ENCODE measurements at places on chromosomes 6 and 20. TPM values are rescaled to one million over a fixed set of nuclear protein-coding genes. Genes with fewer than 3 reads are reported as not detected.

- DNase-seq, result no peak
These were observed 182.1 kb downstream of the KIF6 start for GRCh38 chr6:39543095-39543494.

- DNase-seq, result no peak
These were observed 51.7 kb downstream of the SLC26A8 start for GRCh38 chr6:35972471-35973367.

DNA sequence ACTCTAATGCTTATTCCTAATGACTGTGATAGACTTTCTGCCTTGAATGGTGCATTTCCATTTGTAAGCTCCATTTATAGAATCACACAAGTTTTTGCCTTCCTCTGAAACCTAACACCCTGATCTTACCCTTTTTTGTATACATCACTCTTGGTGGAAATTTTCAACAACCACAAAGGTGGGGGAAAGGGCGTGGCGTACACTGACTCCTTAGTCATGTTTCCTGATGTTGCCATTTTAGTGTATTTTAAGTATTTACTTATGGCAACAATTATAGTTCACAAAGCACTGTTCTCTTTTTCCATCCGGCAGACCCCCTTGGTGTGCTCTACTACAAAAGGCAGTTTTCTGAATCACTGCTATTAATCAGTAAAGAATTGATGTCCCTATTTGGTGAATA lies 92.0 kb downstream of the ATXN1 start:
- no peak for DNase-seq

- DNase-seq, result no peak
These were observed 88.0 kb downstream of the MRPL14 start for GRCh38 chr6:44039191-44039719.

GRCh38 chr6:161748535-161749416 lies 474.9 kb upstream of the AGPAT4 start:
- DNase-seq, result peak; percentile 26

DNA sequence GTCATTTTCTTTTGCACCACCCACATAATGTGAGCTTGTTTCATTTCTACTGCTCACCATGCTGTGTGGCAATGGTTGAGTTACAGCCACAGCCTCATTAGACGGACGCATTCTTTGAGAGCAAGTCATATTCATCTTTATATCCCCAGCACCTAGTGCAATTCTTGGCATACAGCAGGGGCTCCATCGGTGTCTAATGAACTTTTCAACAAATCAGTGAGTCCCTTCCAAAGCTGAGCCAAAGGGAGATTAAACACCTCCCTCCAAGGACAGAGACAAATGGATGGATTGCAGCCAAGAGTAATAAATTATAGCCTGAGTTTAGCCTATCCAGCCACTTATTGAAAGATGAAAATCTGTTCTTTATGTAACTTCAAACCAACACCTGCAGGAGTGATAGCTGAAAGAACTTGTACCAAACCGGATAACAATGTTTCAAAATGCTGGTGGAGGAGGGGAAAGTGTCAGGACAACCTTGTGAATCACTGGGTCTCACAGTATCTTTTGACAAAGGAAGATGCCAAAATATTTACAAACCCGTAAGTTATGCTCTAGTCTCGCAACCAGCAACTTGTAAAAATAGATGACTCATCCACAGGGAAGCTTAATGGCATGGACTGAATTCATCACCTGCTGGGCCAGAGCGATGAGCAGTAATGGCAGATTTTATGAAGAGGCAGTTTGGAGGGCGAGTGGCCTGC lies 139.0 kb downstream of the PXDC1 start:
- no peak for DNase-seq

- no peak for DNase-seq
These were observed 5.9 kb downstream of the TEAD3 start for GRCh38 chr6:35490821-35491557.

DNA sequence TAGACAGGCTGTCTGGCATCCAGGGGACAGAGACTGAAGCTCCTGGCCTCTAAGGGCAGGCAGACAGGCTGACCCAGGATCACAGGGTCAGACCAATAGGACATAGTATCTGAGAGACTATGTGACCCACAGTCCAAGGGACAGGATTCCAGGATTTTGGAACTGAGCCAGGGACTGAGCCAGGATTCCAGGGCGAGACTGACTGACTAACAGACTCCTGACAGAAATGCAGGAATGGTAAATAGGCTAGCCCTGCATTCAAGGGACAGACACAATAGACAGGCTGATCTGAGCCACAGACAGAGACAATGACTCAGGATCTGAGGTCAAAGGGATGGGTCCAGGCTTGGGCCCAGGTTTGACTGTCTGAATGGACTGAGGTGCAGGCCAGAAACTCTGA lies 19.8 kb downstream of the XKR7 start:
- DNase-seq, result no peak

- DNase-seq, result no peak
These were observed 41.0 kb upstream of the SIRPA start for GRCh38 chr20:1854246-1854645.

DNA sequence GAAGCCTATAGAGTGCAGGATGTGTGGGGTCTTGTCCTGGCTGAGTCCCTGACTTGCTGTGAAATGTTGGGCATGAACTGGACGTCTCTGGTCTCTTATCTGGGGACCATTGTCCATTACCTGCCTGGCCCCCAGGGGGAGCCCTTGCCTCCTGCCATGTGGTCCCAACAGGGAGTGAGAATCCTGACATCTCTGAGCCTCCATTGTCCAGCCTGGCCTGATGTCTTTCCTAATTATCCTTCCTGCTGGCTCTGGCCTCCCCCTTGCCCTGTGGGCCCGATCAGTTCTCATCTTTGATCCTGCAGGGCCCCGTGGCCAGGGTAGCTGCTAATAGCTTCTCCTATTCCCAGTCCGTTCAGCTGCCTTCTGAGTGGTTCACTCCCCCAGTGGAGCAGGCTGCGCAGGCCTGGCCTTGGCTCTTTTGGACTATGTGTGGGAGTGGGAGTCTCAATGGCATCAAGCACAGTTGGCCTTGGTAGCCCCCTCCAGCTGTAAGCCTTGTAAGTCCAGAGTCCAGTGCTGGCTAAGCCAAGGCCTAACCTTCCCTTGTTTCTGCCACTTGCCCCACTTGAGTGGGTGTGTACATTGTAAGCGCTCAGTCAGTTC lies 77.9 kb upstream of the RALY start:
- DNase-seq, result no peak

GRCh38 chr6:129184808-129185366 lies 301.9 kb downstream of the LAMA2 start:
- DNase-seq, result no peak

TMEM170B gene
- 9.3 TPM for polyA plus RNA-seq

FAM83D gene
- polyA plus RNA-seq, result 14.6 TPM

PTCRA gene
- 0.36 TPM for polyA plus RNA-seq

RAET1G gene
- 1.3 TPM for polyA plus RNA-seq

FOXF2 gene
- polyA plus RNA-seq, result 0.07 TPM

DCDC2 gene
- 131 TPM for polyA plus RNA-seq
